Panc1 (cell line): ENCODE measurements at places on chromosomes 1 and 21.

DNA sequence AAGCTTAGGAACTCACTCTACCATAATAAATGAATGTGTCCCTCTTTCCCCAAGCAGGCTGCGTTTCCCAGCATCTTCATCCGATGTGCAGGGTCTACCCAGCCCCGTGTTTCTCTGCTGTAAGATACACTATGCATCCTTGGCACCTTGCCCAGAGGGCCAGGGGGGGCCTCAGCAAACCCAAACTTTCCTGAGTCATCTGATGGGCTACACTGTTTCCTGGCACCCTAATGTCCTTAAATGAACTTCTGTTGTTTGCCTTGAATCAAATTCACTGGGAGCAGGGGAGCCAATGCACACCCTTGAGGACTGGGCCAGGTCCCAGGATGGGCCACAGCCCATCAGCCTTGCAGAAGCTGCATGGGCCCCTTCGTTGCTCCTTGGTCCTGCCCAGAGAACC lies 145.5 kb downstream of the IGSF21 start:
- no peak for DNase-seq

GRCh38 chr1:2083666-2084065 lies 33.5 kb downstream of the PRKCZ start:
- no peak for DNase-seq

GRCh38 chr21:32819694-32820093 lies 48.1 kb upstream of the PAXBP1 start:
- no peak for DNase-seq

- no peak for DNase-seq
Observed at GRCh38 chr1:114144016-114144415, 9.7 kb downstream of the SYT6 start.

- DNase-seq: peak; percentile 65
Observed at GRCh38 chr21:25801217-25802014, 66.6 kb downstream of the GABPA start.

GRCh38 chr1:94481473-94481933 lies 60.1 kb downstream of the F3 start:
- DNase-seq: peak; percentile 43
